ENCODE measurements at places on chromosomes 3 and 15.
A peak's percentile ranks its signal among the peaks of the same experiment; 100 is the strongest.

GRCh38 chr3:6862880-6863195 is 1.9 kb downstream of the GRM7 start:
- DNase-seq, result peak; percentile 41

- DNase-seq, result no peak
Observed at GRCh38 chr3:1374471-1374870, 281.6 kb downstream of the CNTN6 start.

GRCh38 chr3:127740136-127740915 is 67.6 kb downstream of the ABTB1 start:
- DNase-seq, result no peak

GRCh38 chr3:110731148-110731547 is 340.5 kb upstream of the NECTIN3 start:
- DNase-seq, result no peak

DNA sequence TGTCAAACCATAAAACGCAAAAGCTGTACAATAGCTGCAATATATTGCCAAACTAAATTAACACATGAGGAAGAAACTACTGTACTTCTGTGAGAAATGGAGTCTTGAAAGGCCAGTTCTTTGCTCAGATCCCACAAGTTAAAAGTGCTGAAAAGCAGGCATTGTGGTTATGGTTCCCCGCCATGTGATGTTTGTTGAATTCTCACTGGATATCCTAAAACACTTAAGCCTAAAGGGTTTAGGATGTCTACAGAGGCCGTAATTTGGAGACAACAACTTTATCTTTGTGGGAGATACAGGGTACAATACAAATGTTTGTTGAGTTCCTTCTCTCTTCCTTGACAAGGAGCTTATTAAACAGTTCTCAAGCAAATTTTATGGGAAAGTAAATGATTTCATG is 53.2 kb downstream of the TMEM212 start:
- no peak for DNase-seq

DNA sequence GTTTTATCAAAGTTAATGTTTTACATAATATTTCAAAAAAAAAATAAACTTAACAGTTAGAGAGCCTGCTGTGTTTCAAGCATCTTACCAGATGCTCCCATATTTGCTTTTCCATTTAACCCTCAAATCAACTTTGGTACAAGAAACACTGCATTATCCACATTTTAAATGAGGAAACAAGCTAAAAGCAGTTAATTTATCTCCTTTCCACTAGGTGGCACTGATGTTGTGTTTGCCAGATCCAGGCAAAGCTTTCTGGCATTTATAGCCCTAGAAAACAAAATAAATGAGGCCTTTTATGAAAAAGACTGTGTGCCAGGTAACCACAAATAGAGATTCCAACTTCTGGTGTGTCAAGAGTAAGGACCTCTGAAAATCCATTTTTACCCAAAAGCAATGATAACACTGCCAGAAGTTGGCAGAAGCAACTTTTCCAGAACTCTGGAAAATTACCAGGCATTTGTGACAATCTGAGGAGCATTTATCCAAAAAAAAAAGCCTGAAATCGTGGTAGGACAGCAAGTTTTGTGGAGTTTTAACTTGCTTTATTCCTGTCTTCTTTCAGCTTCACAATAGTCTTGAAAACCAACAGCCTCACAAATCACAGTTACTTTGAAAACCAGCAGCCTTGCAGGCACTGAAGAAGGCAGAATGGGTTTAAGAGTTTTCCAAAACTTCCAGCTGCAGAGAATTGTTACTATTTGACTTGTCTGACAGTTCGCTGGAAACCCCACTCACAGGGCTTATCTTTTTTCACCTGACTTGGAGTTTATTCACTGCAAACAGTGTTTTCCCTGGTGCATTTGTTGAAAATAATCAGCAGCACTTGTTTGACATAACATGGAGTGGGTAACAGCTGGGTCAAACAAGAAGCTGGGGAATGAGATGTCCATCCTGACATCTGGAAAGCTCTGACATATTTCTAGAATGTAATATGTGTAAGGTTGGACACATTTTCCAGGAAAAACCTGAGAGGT is 9.2 kb downstream of the FAM162A start:
- DNase-seq, result peak; percentile 57

- DNase-seq, result no peak
Observed at GRCh38 chr15:29550834-29551465, 271.3 kb downstream of the TJP1 start.

- peak; percentile 63 for DNase-seq
Observed at GRCh38 chr3:23888617-23889228, 28.1 kb downstream of the NKIRAS1 start.

DNA sequence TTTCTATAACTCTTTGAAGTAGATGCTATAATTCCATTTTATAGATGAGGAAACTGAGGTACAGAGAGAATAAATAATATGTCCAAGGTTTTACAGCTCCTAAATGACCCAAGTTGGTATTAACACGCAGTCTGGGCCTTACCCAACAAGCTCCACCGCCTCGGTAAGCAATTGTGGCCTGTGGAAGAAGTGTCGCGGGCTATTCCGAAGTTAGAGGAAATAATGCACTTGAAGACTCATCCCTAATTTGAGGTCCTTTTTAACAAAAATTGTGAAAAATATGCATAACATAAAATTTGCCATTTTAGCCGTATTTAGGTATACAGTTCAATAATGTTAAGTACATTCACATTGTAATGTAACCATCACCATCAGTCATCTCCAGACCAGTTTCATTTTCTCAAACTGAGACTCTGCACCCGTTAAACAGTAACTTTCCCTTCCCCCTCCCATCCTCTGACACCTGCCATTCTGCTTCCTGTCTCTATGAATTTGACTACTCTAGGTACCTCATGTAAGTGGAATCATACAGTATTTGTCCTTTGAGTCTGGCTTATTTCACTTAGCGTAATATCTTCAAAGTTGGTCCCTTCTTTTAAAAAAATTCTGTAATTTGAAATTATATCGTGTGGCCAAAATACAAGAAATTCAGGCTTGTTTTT is 18.2 kb downstream of the IDH3A start:
- DNase-seq, result no peak

Data from eye (tissue), 1 donor.